Mesendoderm (in vitro differentiated cells): ENCODE measurements at places on chromosomes 1 and 21.

GRCh38 chr1:117365350-117366176 lies 1.7 kb upstream of the MAN1A2 start:
- DNase-seq = peak; percentile 10
- H3K36me3 ChIP-seq = no peaks in the 10 kb centered on the region
- peaks cover 3% of the 10 kb centered on the region for H3K4me1 ChIP-seq
- H3K27ac ChIP-seq = no peak overlapping the region
- no peaks in the 10 kb centered on the region for H3K27me3 ChIP-seq

DNA sequence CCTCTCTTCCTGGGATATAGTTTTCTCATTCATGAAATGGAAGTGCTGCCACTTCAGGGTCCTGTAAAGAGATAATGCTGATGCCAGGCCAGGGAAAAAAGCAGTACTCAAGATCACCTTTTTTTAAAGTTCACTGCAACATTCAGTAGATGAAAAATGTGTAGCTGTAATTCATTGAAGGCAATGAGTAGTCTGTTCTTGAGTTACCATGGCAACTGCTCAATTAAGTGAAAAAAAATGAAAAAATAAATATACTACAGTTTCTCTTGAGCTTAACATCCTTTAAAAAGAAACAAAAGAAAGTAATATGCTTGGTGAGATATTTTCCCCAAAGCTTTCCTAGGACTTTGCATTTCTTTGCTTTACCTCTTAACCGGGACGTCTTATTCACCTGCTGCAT lies 183.3 kb downstream of the AK5 start:
- no peak overlapping the region for H3K27ac ChIP-seq
- no peaks in the 10 kb centered on the region for H3K27me3 ChIP-seq
- H3K4me1 ChIP-seq = no peaks in the 10 kb centered on the region
- DNase-seq = no peak
- H3K36me3 ChIP-seq = no peaks in the 10 kb centered on the region

DNA sequence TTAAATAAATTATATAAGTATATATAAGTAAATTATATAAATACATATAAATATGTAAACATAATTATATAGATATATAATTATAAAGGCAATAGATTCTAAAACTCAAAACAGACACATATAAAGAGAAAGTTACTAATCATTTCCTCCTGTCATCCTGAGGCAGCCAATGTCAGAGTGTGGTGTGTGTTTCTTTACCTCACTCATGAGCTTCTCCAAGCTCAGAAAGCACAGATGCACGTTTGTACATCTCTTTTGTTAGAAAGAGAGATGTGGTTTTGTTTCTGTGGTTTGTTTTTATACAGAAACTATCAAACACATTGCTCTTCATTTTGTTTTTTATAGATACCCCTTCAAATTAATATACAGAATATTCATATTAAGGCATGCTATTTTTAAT lies 594.8 kb downstream of the USP25 start:
- no peaks in the 10 kb centered on the region for H3K27me3 ChIP-seq
- DNase-seq = no peak
- H3K4me3 ChIP-seq = no peak overlapping the region
- H3K36me3 ChIP-seq = no peaks in the 10 kb centered on the region

DNA sequence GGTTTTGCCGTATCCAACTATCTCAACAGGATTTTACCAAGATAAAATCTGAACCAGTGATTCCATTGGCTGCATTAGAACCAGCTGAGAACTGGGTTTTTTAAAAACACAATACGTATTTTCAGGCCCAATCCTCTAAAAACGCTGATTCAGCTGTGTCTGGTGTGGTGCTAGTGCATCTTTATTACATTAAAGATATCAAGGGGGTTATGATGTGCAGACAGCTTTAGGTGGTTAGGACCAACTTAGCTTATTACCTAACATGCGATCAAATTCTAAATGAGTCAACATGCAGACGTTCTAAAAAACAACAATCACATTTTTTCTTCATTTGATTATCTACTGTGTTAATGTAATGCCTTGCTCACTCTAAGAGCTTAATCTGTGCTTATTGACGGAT lies 32.0 kb upstream of the EXO1 start:
- H3K4me1 ChIP-seq = no peaks in the 10 kb centered on the region
- DNase-seq = no peak
- no peak overlapping the region for H3K27ac ChIP-seq
- H3K27me3 ChIP-seq = no peaks in the 10 kb centered on the region

- H3K27me3 ChIP-seq = no peaks in the 10 kb centered on the region
- H3K27ac ChIP-seq = peak overlapping the region; percentile 68
- H3K4me1 ChIP-seq = peaks cover 10% of the 10 kb centered on the region
- DNase-seq = peak; percentile 98
- H3K36me3 ChIP-seq = no peaks in the 10 kb centered on the region
These were observed 32.7 kb upstream of the ATP5PO start for GRCh38 chr21:33948096-33948950.

GRCh38 chr1:214429951-214430770 lies 121.2 kb downstream of the PTPN14 start:
- H3K27me3 ChIP-seq = no peaks in the 10 kb centered on the region
- peak; percentile 92 for DNase-seq
- H3K36me3 ChIP-seq = no peaks in the 10 kb centered on the region
- H3K4me1 ChIP-seq = peaks cover 7% of the 10 kb centered on the region

DNA sequence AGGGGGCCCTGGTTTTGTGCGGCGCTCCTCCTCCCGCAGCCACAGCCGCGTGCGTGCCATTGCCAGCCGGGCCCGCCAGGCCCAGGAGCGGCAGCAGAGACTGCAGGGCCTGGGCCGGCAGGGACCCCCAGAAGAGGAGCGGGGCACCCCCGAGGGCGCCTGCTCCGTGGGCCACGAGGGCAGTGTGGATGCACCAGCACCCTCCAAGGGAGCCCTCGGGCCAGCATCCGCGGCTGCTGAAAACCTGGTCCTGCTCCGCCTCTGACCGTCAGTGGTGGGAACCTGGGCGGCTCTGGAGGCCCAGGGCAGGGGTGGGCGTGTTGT lies 21.5 kb downstream of the PANK4 start:
- H3K4me3 ChIP-seq = no peak overlapping the region
- H3K27me3 ChIP-seq = no peaks in the 10 kb centered on the region
- DNase-seq = no peak
- H3K27ac ChIP-seq = no peak overlapping the region

DNA sequence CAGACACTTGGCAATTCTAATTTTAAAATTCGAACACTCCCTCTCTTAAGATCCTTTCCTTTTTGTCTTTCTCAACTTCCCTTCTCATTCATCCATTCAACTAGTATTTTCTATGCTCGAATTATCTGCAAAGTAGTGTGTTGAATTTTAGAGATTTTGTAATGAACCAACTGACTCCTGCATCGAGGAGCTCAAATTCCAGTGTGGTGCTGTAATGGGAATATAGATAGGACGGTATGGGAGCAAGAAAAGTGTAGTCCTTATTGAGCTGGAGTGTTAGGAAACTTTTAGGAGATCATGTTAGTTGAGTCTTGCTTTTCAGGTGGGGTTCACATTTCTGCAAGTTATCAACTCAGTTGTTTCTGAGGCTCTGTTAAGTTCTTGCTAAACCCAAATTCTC lies 897.5 kb downstream of the TTLL7 start:
- no peaks in the 10 kb centered on the region for H3K4me1 ChIP-seq
- no peak overlapping the region for H3K27ac ChIP-seq
- H3K27me3 ChIP-seq = no peaks in the 10 kb centered on the region

DNA sequence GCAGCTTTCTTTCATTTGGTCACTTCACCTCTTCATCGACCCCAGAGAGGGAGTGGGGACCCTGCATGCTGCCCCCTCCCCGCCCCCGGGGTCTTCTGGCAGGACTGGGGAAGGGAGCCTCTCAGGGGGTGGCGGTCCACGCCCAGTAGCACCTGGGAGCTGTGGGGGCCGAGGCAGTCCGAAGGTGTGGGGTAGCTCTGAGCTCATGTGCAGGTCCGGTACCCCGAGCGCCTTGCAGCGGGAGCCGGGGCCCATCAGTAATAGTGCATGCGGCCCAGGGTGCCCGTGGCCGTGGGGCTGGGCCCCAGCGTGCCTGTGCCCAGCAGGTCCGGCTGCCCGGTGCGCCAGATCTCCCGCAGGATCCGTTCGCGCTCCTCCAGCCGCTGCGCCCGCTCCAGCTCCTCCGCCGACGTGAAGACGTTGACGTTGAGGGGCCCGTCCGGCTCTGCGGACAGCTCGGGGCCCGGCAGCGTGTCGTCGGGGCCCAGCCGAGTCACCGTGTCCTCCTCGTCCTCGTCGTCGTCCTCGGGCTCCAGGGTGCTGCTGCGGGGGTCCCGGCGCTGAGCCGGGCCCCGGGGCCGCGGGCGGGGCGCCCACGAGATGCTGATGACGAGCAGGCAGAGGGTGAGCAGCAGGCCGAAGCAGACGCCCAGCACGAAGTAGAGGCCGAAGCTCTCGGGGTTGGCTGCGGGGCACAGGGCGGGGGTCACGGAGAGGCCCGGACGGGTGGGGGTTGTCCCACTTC lies 1.2 kb downstream of the EVA1B start:
- no peaks in the 10 kb centered on the region for H3K27me3 ChIP-seq
- peak overlapping the region; percentile 17 for H3K4me3 ChIP-seq
- H3K36me3 ChIP-seq = no peaks in the 10 kb centered on the region
- H3K27ac ChIP-seq = peak overlapping the region; percentile 28
- DNase-seq = peak; percentile 51

DNA sequence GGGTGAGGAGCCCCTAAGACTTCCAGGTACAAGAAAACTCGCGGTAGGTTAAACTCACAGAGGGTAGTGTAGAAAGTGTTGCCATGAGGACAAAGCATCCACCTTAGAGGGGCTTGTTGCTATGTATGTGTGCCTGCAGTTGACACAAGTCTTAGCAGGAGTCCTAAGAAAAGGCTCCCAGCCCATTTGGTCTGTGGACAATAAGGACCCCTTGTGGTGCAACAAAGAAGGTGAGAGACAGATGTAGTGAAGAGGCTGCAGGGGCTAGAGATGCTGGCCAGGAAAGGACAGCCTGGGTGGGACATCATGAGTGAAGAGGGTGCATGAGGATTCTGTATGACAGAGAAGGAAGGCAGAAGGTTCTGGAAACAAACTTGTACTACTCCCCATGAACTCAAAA lies 36.3 kb upstream of the IL10 start:
- no peaks in the 10 kb centered on the region for H3K27me3 ChIP-seq
- no peak overlapping the region for H3K4me3 ChIP-seq
- H3K27ac ChIP-seq = no peak overlapping the region
- peak; percentile 95 for DNase-seq
- no peaks in the 10 kb centered on the region for H3K36me3 ChIP-seq

DNA sequence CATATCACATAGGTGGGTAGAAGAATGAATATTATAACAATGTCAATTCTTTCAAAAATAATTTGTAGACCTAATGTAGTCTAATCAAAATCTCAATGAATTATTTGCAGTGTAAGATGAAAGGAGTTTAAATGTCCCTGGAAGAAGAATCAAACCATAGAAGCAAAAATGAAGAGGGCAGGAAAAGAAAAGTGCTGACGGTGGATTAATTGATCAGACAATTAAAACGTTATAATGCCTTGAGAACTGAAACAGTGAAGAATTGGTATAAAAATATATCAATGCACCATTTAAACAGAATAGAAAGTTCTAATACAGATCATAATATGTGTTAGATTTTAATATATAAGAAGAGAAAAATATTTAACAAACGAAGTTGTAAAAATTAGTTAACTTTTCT lies 109.8 kb downstream of the TYW3 start:
- H3K27me3 ChIP-seq = no peaks in the 10 kb centered on the region
- H3K36me3 ChIP-seq = no peaks in the 10 kb centered on the region
- DNase-seq = no peak
- H3K4me3 ChIP-seq = no peak overlapping the region
- H3K4me1 ChIP-seq = no peaks in the 10 kb centered on the region
- no peak overlapping the region for H3K27ac ChIP-seq

GRCh38 chr1:234726359-234726943 lies 116.5 kb upstream of the IRF2BP2 start:
- no peaks in the 10 kb centered on the region for H3K27me3 ChIP-seq
- peak overlapping the region; percentile 48 for H3K27ac ChIP-seq
- no peak overlapping the region for H3K4me3 ChIP-seq
- peak; percentile 75 for DNase-seq
- H3K4me1 ChIP-seq = peaks cover 11% of the 10 kb centered on the region

GRCh38 chr1:72280131-72280530 lies 2.2 kb downstream of the NEGR1 start:
- no peak for DNase-seq
- H3K27me3 ChIP-seq = no peaks in the 10 kb centered on the region
- H3K27ac ChIP-seq = no peak overlapping the region
- no peaks in the 10 kb centered on the region for H3K4me1 ChIP-seq
- H3K36me3 ChIP-seq = no peaks in the 10 kb centered on the region

- DNase-seq = no peak
- no peaks in the 10 kb centered on the region for H3K4me1 ChIP-seq
- H3K27me3 ChIP-seq = no peaks in the 10 kb centered on the region
- H3K36me3 ChIP-seq = no peaks in the 10 kb centered on the region
- H3K4me3 ChIP-seq = no peak overlapping the region
These were observed 8.9 kb downstream of the CD244 start for GRCh38 chr1:160853754-160854153.

- no peak for DNase-seq
- H3K4me3 ChIP-seq = no peak overlapping the region
- H3K4me1 ChIP-seq = no peaks in the 10 kb centered on the region
- no peaks in the 10 kb centered on the region for H3K36me3 ChIP-seq
These were observed 287.8 kb upstream of the CHRM3 start for GRCh38 chr1:239098400-239099037.

GRCh38 chr1:230029244-230029941 lies 37.6 kb upstream of the GALNT2 start:
- H3K4me3 ChIP-seq = no peak overlapping the region
- no peaks in the 10 kb centered on the region for H3K27me3 ChIP-seq
- DNase-seq = no peak
- H3K36me3 ChIP-seq = no peaks in the 10 kb centered on the region
- H3K4me1 ChIP-seq = no peaks in the 10 kb centered on the region

GRCh38 chr1:192943522-192943921 lies 115.6 kb downstream of the UCHL5 start:
- DNase-seq = no peak
- no peak overlapping the region for H3K4me3 ChIP-seq
- H3K36me3 ChIP-seq = no peaks in the 10 kb centered on the region
- no peak overlapping the region for H3K27ac ChIP-seq
- H3K4me1 ChIP-seq = no peaks in the 10 kb centered on the region
- no peaks in the 10 kb centered on the region for H3K27me3 ChIP-seq

- H3K36me3 ChIP-seq = no peaks in the 10 kb centered on the region
- H3K4me3 ChIP-seq = no peak overlapping the region
These were observed 22.4 kb upstream of the MED18 start for GRCh38 chr1:28306301-28306949.

GRCh38 chr1:211183747-211184313 lies 49.9 kb upstream of the KCNH1 start:
- no peaks in the 10 kb centered on the region for H3K4me1 ChIP-seq
- H3K4me3 ChIP-seq = no peak overlapping the region
- H3K27me3 ChIP-seq = no peaks in the 10 kb centered on the region
- DNase-seq = no peak
